Panc1 (cell line): ENCODE measurements at places on chromosomes 3 and 15. TPM values are rescaled to one million over a fixed set of nuclear protein-coding genes. Genes with fewer than 3 reads are reported as not detected.

AMIGO3 gene
- 0.72 TPM for total RNA-seq

ACAD9 gene
- total RNA-seq = 70.9 TPM

CCR9 gene
- not detected for total RNA-seq

PLA2G4E gene
- total RNA-seq = not detected

ITGB5 gene
- 446 TPM for total RNA-seq

SEMA3G gene
- total RNA-seq = 1.6 TPM

WDR93 gene
- 0.18 TPM for total RNA-seq

LEKR1 gene
- not detected for total RNA-seq

RRP9 gene
- 54.5 TPM for total RNA-seq

TMEM212 gene
- not detected for total RNA-seq

DNA sequence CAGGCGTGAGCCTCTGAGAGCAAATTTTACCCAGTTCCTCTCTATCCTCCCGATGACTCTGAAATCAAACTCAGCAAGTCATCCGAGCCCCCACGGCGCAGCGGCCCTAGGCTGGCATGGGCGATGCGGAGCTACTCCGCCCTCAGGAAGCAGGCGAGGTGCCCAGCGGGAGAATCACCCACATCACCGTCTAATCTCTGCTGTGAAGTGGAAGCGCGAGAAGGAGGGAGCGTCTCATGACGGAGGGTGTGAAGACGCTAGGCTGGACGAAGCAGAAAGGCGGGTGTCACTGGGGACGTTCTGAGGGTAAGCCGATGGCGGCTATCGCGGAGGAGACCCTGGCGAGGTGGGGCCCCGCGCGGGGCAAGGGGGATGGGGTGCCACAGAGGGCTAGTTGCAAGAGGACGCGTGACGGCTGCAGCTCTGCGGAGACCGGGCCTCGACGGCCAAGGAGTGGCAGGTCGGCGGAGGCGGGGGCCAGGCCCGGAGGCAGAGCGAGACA is 9.1 kb upstream of the GNAI2 start:
- H3K27ac ChIP-seq = peak overlapping the region; percentile 39
- peak overlapping the region; percentile 69 for H3K4me3 ChIP-seq
- H3K27me3 ChIP-seq = no peaks in the 10 kb centered on the region
- no peaks in the 10 kb centered on the region; the same call in 1 of the 2 replicates for H3K4me1 ChIP-seq

GRCh38 chr3:126533506-126533905 is 9.6 kb downstream of the CHST13 start:
- no peaks in the 10 kb centered on the region for H3K4me1 ChIP-seq
- peaks cover 30% of the 10 kb centered on the region for H3K27me3 ChIP-seq
- no peak overlapping the region for H3K4me3 ChIP-seq

DNA sequence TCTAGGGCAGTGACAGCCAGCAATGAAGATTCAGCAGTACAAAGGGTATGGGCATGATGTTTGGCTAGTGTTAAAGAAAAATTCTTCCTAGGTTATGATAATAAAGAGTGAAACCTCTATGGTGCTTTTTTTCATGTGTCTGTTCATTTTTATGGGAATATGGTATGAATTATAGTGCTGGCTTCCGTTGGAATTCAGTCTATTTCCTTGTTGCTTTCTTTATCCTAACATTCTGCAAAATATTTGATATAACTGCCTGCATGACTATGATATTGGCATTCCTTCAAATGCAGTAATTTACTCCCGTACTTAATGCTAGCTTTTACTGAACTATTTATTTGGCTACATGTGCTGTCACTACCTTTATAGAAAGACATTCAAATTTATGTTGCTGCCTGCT is 57.6 kb upstream of the ATP11B start:
- H3K4me3 ChIP-seq = no peak overlapping the region
- DNase-seq = no peak
- H3K4me1 ChIP-seq = no peaks in the 10 kb centered on the region
- no peaks in the 10 kb centered on the region for H3K36me3 ChIP-seq
- H3K27me3 ChIP-seq = peaks cover 10% of the 10 kb centered on the region; the same call in 1 of the 2 replicates
- no peak overlapping the region for H3K27ac ChIP-seq

GRCh38 chr15:32671339-32672325 is 30.1 kb downstream of the SCG5 start:
- H3K27me3 ChIP-seq = no peaks in the 10 kb centered on the region
- H3K4me1 ChIP-seq = no peaks in the 10 kb centered on the region
- H3K27ac ChIP-seq = no peak overlapping the region
- H3K4me3 ChIP-seq = no peak overlapping the region
- no peak for DNase-seq

GRCh38 chr3:174332391-174332790 is 526.7 kb upstream of the NAALADL2 start:
- H3K4me3 ChIP-seq = no peak overlapping the region
- DNase-seq = no peak
- H3K4me1 ChIP-seq = no peaks in the 10 kb centered on the region
- no peaks in the 10 kb centered on the region for H3K27me3 ChIP-seq

GRCh38 chr3:168249550-168250414 is 154.1 kb upstream of the GOLIM4 start:
- H3K4me1 ChIP-seq = 0 out of 2 replicates have a peak, but pooled peaks cover 2% of the 10 kb centered on the region
- no peaks in the 10 kb centered on the region for H3K36me3 ChIP-seq
- no peak overlapping the region for H3K27ac ChIP-seq
- H3K4me3 ChIP-seq = peak overlapping the region; percentile 56

DNA sequence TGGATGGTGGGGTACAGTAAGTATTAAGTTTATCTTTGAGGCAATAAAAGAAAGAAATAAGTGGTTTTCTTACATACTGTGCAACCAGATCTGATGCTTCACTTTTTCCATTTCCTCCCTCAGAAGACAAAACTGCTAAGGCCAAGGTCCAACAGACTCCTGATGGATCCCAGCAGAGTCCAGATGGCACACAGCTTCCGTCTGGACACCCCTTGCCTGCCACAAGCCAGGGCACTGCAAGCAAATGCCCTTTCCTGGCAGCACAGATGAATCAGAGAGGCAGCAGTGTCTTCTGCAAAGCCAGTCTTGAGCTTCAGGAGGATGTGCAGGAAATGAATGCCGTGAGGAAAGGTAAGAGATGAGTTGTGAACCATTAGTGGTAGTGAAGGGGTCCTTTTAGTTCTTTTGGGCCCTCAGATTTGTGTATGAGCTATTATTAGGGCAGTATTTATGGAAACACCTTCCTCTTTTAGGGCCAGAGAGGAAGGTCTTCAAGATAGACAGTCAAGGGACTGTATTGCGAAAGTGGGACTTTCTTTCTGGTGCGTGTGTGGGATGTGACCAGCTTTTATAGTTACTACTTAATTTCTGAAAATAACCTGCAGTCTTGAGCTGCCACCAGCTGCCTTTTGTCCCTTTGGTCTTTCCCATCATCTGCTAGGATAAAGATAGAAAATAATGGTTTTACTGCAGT is 4.6 kb downstream of the ALAS1 start:
- no peak for DNase-seq
- H3K4me1 ChIP-seq = peaks cover 10% of the 10 kb centered on the region
- H3K4me3 ChIP-seq = no peak overlapping the region
- H3K36me3 ChIP-seq = peaks cover 21% of the 10 kb centered on the region
- H3K27me3 ChIP-seq = no peaks in the 10 kb centered on the region

- no peaks in the 10 kb centered on the region for H3K36me3 ChIP-seq
- H3K4me1 ChIP-seq = no peaks in the 10 kb centered on the region
- no peak for DNase-seq
- no peak overlapping the region for H3K4me3 ChIP-seq
Observed at GRCh38 chr3:29363110-29363509, 82.2 kb downstream of the RBMS3 start.

GRCh38 chr15:40344217-40344616 is 3.5 kb upstream of the CCDC9B start:
- H3K27me3 ChIP-seq = no peaks in the 10 kb centered on the region
- peaks cover 44% of the 10 kb centered on the region for H3K4me1 ChIP-seq
- H3K27ac ChIP-seq = no peak overlapping the region
- H3K4me3 ChIP-seq = no peak overlapping the region
- DNase-seq = no peak
- H3K36me3 ChIP-seq = no peaks in the 10 kb centered on the region

DNA sequence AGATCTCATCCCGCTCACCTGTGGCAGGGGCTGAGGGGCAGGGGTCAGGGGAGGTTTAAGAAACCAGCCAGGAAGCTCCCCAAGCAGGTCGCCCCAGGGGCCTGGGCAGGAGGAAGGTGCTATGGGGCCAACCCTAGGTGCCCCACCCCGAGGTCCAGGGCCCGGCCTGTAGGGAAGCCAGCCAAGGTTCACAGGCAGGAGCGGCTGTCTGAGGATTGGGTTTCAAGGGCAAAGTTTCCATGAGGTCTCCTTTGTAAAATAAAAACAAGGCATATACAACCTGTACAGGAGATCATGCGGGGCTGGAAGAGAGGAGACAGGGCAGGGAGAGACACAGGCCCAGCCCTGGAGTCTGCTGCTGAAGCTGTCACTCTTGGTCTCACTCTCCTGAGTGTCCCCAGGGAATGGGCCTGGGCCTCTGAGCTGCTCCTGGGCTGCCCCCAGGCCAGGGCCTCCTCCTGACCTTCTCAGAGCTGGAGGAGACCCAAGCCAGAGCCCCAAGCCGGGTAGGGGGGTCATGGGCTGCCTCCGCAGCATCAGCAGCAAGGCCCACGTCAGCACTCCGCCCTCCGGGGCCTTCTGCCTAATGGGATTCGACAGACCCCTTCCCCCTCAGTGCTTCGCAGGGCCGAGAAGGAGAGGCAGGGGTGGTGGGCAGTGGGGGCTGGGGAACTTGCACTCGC is 5.5 kb downstream of the CPLX3 start:
- H3K27ac ChIP-seq = no peak overlapping the region
- H3K4me3 ChIP-seq = no peak overlapping the region
- no peak for DNase-seq
- no peaks in the 10 kb centered on the region; the same call in 1 of the 2 replicates for H3K36me3 ChIP-seq
- H3K27me3 ChIP-seq = no peaks in the 10 kb centered on the region
- no peaks in the 10 kb centered on the region; the same call in 1 of the 2 replicates for H3K4me1 ChIP-seq

DNA sequence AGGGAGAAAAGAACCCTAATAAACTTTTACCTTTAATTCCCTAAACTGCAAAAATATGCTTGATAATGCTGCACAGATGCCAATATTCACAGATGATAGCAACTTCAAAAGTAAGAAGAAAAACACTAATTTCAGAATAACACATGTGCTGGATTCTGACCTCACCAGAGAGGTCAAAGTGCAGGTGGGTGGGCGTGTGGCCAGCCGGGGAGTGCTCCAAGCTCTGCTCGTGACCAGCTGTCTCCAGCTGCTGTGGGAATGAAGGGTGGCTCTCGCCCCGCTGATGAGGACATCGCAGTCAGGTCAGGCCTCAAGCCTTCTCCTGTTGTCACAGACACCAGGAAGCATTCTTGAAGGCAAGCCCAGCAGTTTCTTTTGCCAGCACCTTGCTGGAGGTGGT is 57.1 kb downstream of the ADAMTS17 start:
- no peak overlapping the region for H3K4me3 ChIP-seq
- no peak overlapping the region for H3K27ac ChIP-seq
- no peak for DNase-seq
- H3K36me3 ChIP-seq = no peaks in the 10 kb centered on the region

DNA sequence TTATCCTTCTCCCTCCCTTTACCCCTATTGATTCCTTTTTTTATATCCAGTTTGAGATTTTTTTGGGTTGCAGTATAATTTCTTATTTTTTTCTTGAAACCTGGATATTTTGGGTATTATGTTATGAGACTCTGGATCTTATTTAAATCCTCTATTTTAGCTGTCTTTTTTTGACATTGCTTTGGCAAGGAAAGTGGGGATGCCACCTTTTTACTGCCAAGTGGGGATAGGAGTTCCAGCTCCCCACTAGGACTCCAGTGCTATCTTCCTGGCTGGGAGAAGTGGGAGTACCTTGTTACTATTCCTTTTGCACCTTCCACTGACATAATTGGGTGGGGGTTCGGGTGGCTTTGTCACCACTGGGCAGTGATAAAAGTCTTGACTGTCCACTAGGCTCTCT is 87.9 kb downstream of the SATB1 start:
- no peak for DNase-seq
- no peaks in the 10 kb centered on the region for H3K27me3 ChIP-seq
- H3K4me1 ChIP-seq = no peaks in the 10 kb centered on the region
- no peak overlapping the region for H3K4me3 ChIP-seq

DNA sequence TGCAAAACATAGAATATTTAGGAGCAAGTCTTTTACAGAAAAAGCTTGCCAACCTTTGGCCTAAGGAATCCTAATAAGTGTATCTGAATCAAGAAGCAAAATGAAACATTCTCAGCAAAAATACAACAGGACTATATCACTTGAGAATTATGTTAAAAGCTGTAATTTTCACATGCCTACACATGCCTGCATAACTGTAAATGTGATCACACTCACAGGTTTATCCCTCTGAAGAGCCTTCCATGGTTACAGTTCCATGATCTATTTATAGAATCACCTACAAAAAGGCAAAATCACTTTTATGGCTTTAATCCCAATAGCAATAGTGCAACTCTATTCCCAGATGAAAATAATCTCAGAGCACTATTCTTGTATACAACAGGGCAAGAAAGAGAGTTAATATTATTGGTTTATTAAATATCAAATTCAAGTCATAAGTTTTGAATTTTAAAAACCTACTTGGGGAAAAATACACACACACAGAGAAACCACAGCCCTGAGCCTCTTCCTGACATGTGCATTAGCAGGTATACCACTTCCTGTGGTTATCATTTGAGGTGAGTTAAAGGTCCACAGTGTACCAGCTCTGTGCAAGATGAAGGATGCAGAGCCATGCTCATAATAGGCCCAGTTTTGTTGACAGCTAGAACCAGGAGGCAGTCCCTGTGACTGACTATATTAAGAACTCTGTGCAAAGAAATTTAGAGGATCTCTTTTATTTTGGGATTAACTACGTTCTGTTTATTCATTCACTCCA is 252.5 kb upstream of the TGFBR2 start:
- no peak for DNase-seq
- no peaks in the 10 kb centered on the region for H3K27me3 ChIP-seq
- H3K4me1 ChIP-seq = peaks cover 4% of the 10 kb centered on the region
- H3K27ac ChIP-seq = peak overlapping the region; percentile 54; the same call in 1 of the 2 replicates
- H3K36me3 ChIP-seq = no peaks in the 10 kb centered on the region

GRCh38 chr3:50260942-50261441 is 8.0 kb upstream of the SEMA3B start:
- peaks cover 9% of the 10 kb centered on the region for H3K4me1 ChIP-seq
- no peaks in the 10 kb centered on the region for H3K27me3 ChIP-seq
- DNase-seq = no peak
- peak overlapping the region; percentile 72; the same call in 1 of the 2 replicates for H3K27ac ChIP-seq
- no peaks in the 10 kb centered on the region for H3K36me3 ChIP-seq

DNA sequence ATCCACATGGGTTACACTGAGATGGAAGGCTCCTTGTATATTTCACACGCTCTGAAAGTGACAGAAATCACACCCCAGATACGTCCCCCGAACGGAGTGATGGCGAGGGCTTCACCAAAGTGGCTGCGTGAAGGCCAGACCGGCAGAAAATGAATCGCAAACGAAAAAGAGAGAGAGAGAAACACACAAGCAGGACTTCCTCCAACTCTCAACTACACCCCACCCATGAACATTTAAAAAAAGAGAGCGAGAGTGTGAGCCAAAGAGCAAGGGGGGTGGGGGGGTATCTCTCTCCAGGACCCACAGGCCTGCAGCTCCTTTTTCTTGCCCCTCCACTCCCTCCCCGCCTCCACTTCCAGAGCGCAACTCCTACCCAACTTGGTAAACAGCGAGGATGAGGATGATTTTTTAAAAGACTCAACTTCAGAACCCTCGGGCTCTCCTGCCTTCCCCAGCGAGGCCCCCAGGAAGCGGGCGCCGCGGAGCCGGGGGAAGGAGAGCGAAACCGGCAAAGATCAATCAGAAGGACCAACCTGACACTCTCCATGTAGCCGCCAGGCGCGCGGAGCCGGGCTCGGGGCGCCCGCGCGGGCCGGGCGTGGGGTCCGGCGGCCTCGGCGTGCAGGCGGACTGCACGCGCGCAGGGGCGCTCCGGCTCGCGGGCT is 519.1 kb downstream of the FOXP1 start:
- H3K4me1 ChIP-seq = no peaks in the 10 kb centered on the region; the same call in 1 of the 2 replicates
- peaks cover 5% of the 10 kb centered on the region; the same call in 1 of the 2 replicates for H3K27me3 ChIP-seq
- DNase-seq = no peak
- no peak overlapping the region for H3K27ac ChIP-seq
